ENCODE measurements at places on chromosomes 2 and 18. TPM values are rescaled to one million over a fixed set of nuclear protein-coding genes. Genes with fewer than 3 reads are reported as not detected.
A peak's percentile ranks its signal among the peaks of the same experiment; 100 is the strongest.

- peak; percentile 60 for DNase-seq
Observed at GRCh38 chr2:72989770-72990556, 72.6 kb downstream of the EMX1 start.

GRCh38 chr2:238956676-238957075, 108.8 kb downstream of the TWIST2 start:
- no peak for DNase-seq

DNA sequence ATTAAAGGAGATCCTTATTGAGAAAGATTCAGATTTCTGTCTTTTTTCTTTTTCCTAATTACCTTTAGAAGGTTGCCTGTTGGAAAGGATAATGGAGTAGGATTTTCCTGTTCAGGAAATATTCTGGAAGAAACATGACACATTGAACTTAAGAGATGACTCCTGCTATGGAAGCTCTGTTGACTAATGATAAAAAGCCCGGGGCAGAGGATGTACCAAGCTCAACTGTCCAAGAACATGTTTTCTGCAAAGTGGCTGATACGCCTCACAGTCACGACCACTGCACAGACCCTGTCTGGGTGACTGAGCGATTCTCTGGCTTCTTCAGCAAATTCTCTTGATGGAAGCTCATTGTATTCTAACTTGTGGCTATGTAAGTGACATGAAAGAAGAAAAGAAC, 86.2 kb upstream of the THOC1 start:
- no peak for DNase-seq

SPP2 gene
- polyA plus RNA-seq = not detected

CFC1 gene
- polyA plus RNA-seq = not detected

DNA sequence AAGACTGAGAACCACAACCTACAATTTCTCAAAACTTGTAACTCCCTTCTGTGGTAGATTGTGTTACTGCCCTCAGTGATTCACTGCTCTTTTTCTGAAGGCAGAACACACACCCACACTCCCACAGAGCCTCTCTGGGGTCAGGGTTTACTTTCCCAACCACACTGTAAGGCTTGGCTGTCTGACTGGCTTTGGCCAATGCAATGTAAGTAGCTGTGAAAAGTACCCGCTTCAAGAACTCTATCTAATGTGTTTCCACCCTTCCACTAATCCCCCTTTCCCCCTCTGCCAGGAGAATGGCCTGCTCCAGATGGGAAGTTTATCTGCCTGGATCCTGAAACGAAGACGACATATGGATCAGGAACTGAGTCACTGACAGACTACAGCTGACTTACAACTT, 222.7 kb downstream of the CDH2 start:
- DNase-seq = peak; percentile 86

DNA sequence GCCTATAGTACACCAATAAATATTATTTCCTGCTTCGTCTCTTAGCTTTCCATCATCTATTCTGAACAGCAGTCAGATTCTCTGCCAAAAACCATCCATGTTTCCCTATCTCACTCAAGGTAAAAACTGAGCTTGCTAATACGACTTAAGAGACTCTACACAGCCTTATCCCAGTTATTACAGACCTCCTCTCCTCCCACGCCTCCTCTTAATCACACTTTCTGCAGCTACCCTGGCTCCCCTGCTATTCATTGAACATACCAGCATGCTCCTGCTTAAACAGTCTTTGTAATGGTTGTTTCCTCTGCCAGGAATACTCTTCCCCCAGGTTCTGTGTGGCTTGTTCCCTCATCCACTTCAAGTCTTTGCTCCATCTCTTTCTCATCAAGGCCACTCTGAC, 81.5 kb downstream of the PDE1A start:
- DNase-seq = no peak

- no peak for DNase-seq
Observed at GRCh38 chr2:52454962-52455361, 1312.6 kb upstream of the CHAC2 start.

- DNase-seq = peak; percentile 72
Observed at GRCh38 chr2:216666461-216667233, 28.7 kb downstream of the IGFBP5 start.

DNA sequence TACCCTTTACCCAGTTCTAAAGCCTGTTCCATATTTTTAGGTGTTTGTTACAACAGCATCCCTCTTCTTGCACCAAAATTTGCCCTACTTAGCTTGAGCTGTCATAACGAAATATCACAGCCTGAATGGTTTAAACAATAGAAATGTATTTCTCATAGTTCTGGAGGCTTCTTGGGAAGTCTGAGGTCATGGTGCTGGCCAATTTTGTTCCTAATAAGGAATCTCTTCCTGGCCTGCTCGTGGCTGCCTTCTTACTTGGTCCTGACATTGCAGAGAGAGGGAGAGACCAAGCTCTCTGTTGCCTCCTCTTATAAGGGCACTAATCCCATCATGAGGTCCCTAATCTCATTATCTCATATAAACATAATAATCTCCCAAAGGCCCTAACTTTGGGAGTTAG, 267.8 kb downstream of the PID1 start:
- DNase-seq = peak; percentile 32

MOGAT1 gene
- not detected for polyA plus RNA-seq

DNA sequence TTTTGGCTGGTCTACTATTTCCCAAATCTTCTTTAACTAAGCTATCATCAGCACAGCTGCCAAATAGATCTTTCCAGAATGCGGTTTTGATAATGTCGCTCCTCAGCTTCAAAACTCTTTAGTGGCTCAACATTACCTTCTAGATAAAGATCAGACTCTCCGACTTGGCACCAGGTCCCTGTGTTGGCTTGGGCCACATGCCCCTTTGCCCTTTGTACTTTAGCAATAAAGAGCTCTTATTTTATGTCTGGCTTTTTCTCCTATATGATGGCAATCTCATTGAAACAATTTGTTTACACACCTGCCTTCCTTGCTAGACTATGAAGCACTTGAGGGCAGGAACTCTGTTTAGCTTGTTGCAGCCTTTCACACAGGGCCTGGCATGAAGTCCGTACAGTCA, 128.9 kb upstream of the GATA6 start:
- DNase-seq = no peak

SPIRE1 gene
- polyA plus RNA-seq = 19.0 TPM

PXDN gene
- polyA plus RNA-seq = 160 TPM

FAM124B gene
- not detected for polyA plus RNA-seq

DNA sequence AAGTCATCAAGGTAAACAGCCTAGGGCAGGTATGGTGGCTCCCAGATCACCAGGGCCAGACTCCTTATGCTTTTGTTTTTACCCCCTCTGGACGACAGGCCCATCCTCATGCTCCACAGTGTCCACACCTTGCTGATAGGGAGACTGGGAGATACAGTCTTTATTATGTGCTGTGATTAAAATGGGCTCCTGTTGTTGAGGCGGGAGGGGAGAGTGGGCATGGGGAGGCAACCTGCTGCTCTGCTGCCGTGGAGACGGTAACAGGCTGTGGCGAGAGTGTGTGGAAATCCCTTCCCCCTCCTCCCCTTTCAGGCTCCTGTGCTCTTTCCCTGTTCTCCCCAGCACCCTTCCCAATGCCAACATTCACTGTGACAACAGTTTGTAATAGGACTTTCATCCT, 38.2 kb upstream of the PNO1 start:
- no peak for DNase-seq
